ENCODE measurements at places on chromosomes 3 and 15. TPM values are rescaled to one million over a fixed set of nuclear protein-coding genes. Genes with fewer than 3 reads are reported as not detected.

Gene TJP1
- total RNA-seq, result 76.4 TPM

Gene MEX3B
- 14.9 TPM for total RNA-seq

GRCh38 chr3:119779731-119780383 lies 2.0 kb upstream of the NR1I2 start:
- DNase-seq, result no peak

DNA sequence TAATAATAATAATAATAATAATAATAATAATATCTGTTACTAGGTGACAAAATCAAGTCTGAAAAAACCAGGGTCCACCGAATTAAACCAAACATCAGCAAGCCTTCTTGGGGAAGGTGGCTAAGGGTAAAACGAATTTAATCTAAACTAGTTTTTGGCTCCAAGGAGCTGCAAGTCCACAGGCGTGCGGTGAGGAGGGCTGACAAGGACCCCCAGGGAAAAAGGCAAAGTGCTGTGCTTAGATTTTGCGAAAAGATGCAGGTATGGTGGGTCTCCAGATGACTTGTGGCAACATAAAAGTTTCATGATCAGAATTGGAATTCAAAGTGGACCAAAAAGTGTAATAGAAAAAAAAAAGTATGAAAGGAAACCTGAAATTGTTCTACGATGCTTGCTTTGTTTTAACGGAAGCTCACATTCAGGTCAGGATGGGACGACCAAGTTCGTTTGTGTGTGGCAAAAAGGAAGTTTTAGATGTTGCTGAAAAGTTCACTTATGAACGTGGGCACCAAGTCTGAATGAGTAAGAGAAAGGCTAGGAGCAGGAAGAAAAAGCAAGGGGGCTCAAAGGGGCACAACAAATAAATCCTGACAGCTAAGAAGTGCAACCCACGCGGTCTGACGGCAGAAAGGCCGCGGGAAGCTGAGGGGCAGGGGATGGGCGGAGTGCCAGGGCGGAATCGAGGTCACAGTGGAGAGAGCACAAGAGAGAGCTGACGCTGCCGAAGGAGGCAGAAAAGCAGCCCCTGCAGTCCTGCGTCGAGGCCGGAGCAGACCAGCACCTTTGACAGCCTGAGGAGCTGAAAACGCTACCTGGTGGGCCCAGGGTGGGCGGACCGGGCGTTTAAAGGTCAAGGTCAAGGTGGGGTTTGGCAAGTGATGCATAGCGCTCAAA lies 1.1 kb downstream of the WDR82 start:
- peak; percentile 53 for DNase-seq

- DNase-seq, result no peak
Observed at GRCh38 chr3:24315971-24316370, 178.7 kb downstream of the THRB start.
